ENCODE measurements at places on chromosomes 2 and 18. TPM values are rescaled to one million over a fixed set of nuclear protein-coding genes. Genes with fewer than 3 reads are reported as not detected.

Gene MXD1
- 26.1 TPM for total RNA-seq

Gene SERPINB4
- not detected for total RNA-seq

Gene RTP5
- total RNA-seq, result not detected

Gene DPY30
- total RNA-seq, result 21.4 TPM

Gene NFATC1
- 44.3 TPM for total RNA-seq

Gene ANKRD29
- total RNA-seq, result not detected

Gene TMEM198
- total RNA-seq, result 0.45 TPM

Gene MC2R
- total RNA-seq, result not detected

Gene FMNL2
- 1.7 TPM for total RNA-seq

- H3K36me3 ChIP-seq, result no peaks in the 10 kb centered on the region
- H3K4me1 ChIP-seq, result no peaks in the 10 kb centered on the region
- H3K27ac ChIP-seq, result no peak overlapping the region
- no peak overlapping the region for H3K4me3 ChIP-seq
Measured at GRCh38 chr2:133393895-133394294, 174.4 kb downstream of the NCKAP5 start.

DNA sequence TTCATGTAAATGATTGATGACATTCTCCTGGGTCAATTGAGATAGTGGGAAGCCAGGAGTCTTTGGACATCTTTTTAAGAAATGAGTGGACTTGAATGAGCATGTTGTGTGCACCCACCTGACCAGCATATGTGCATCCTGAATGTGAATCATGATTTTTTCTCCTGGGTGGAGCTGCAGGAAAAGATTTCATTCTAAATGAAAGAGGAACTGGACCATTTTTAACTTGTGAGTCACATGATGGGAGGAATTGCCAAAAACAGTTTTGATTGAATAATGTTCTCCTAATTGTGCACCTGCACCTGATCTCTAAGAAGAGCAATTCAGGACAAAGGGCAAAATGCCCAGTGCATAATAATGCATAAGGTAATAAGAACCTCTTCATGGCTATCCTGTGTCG is 32.3 kb downstream of the COPS8 start:
- H3K36me3 ChIP-seq, result no peaks in the 10 kb centered on the region
- H3K27ac ChIP-seq, result no peak overlapping the region
- no peaks in the 10 kb centered on the region for H3K4me1 ChIP-seq
- H3K27me3 ChIP-seq, result no peaks in the 10 kb centered on the region

- no peak within 1 kb of the TSS for H3K4me3 ChIP-seq
- no peaks in the 10 kb centered on the region for H3K36me3 ChIP-seq
- H3K27ac ChIP-seq, result no peak within 1 kb of the TSS
Measured at GRCh38 chr18:31497836-31498573, at the start of gene DSG2. TSS of gene DSG2 (plus strand) at chr18:31498177. CDS start at chr18:31498252, 75 bp downstream.

DNA sequence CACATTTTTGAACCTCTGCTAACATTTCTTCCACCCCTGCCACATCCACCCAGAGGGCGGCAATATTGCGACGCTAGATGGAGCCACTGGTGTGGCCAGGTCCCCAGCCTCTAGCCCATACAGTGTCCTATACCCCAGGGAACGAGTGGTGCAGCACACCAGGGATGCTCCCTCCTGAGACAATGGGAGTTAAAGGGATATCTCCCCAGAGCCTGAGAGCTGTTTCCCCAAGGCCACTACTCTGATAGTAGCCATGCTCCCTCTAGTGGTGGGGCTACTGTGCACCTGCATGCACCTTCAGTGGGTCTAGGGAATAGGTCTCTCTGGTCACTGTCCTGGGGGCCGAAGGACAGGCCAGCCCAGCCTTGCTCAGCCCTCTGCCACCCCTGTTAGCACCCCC is 336.4 kb upstream of the FSHR start:
- no peak for DNase-seq
- H3K4me1 ChIP-seq, result no peaks in the 10 kb centered on the region
- H3K4me3 ChIP-seq, result no peak overlapping the region

DNA sequence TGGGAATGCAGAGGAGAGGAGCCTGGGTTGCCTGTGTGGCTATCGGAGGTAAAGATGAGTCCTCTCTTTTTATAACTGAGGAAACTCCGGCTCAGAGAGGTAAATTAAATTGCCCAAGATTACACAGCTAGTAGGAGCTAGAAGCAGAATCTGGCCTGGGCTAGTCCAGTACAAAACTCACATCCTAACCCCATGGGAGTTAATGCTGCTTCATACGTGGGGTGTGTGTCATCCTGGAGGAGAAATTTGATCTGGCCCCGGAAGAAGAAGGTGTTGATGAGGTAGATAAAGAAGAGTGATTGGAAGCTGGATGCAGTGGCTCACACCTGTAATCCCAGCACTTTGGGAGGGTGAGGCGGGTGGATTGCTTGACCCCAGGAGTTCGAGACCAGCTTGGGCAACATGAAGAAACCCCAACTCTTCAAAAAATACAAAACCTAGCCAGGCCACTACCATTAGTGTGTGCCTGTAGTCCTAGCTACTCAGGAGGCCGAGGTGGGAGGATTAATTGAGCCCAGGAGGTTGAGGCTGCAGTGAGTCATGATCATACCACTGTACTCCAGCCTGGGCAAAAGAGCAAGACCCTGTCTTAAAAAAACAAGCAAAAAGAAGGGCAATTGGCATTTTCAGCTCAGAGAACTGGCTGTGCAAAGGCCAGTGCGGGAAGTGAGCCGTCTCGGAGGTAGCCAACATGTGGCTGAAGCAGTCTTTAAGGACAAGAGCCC is 33.7 kb downstream of the CTIF start:
- no peak for DNase-seq
- no peaks in the 10 kb centered on the region for H3K4me1 ChIP-seq

GRCh38 chr2:168920504-168921157 is 19.5 kb downstream of the G6PC2 start:
- no peaks in the 10 kb centered on the region for H3K27me3 ChIP-seq
- no peak overlapping the region for H3K27ac ChIP-seq
- no peak overlapping the region for H3K4me3 ChIP-seq
- H3K4me1 ChIP-seq, result no peaks in the 10 kb centered on the region

- H3K36me3 ChIP-seq, result no peaks in the 10 kb centered on the region
- no peak overlapping the region for H3K27ac ChIP-seq
- no peak for DNase-seq
- no peak overlapping the region for H3K4me3 ChIP-seq
- no peaks in the 10 kb centered on the region for H3K4me1 ChIP-seq
Measured at GRCh38 chr18:63788447-63789096, 13.4 kb downstream of the SERPINB7 start.

DNA sequence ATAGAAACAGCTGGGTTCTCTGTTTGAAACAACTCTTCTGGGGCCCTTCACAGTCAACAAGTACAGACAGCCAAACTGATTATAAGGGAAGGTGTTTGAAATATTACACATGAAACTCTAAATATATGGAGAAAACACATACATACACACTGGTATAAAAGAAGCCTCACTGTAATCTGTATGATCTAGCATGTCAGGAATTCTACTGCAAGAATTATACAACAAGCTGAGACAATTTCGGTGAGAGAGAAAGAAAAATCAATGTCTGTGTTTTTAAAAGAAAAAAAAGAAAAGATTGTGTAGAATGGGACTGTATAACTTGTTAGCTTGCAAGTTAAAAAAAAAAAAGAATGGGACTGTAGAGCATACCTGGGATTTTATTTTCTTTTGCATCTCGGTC is 26.3 kb downstream of the IRS1 start:
- no peaks in the 10 kb centered on the region for H3K27me3 ChIP-seq
- no peaks in the 10 kb centered on the region for H3K36me3 ChIP-seq
- H3K4me1 ChIP-seq, result peaks cover 19% of the 10 kb centered on the region
- no peak overlapping the region for H3K4me3 ChIP-seq
- H3K27ac ChIP-seq, result no peak overlapping the region
- DNase-seq, result no peak

DNA sequence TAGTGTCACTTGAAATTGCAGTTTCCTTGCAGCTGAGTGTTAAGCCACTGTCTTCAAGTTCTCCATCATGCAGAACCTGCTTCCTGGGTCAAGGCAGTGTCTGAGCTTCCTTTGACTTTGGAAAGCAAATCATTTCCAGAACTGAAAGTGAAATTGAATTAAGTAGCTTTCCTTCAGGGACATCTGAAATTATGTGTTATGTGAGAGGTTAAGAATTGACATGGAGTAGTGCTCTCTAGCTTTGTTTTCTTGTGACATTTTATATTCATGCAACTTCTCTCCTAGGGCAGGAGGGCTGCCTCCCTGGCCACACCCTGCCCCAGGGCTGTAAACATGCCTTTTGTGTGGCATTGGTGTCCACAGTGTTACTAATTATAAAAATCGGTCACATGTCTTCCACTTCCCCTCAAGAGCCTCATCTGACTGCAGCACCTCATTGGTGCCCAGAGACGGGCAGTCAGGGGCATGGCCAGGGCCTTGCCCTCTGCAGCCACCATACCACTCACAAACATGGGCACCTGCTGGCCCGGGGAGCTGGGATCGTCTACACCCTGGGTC is 14.4 kb downstream of the RAB12 start:
- peaks cover 2% of the 10 kb centered on the region for H3K4me1 ChIP-seq
- no peak for DNase-seq
- H3K4me3 ChIP-seq, result no peak overlapping the region
- H3K27ac ChIP-seq, result no peak overlapping the region

GRCh38 chr2:237732070-237732469 is 66.5 kb upstream of the RBM44 start:
- peak overlapping the region; percentile 28 for H3K27ac ChIP-seq
- DNase-seq, result no peak
- no peaks in the 10 kb centered on the region for H3K27me3 ChIP-seq
- H3K4me3 ChIP-seq, result no peak overlapping the region
- peaks cover 10% of the 10 kb centered on the region for H3K4me1 ChIP-seq

DNA sequence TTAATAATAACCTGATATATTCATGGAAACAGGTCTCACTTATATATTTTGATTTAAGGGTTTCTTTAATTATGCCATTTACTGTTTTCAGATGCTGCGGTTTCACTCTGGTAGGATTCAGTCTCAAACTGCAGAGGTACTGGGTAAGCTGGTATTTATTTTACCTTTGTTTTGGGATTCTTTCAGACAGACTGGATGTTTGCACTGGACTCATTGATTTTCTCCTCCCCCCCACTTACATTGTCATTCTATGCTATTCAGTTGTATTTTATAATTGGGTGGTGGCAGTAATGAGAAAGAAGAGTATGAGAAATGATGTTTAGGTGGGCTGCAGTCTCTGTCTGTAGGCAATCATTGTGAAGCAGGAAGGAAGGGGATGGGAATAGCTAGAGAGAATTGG is 155.6 kb downstream of the AQP4 start:
- DNase-seq, result no peak
- H3K27ac ChIP-seq, result no peak overlapping the region
- no peaks in the 10 kb centered on the region for H3K4me1 ChIP-seq
- H3K27me3 ChIP-seq, result no peaks in the 10 kb centered on the region
- H3K4me3 ChIP-seq, result no peak overlapping the region

GRCh38 chr2:75344146-75344545 is 144.8 kb upstream of the TACR1 start:
- H3K36me3 ChIP-seq, result no peaks in the 10 kb centered on the region
- no peaks in the 10 kb centered on the region for H3K4me1 ChIP-seq
- DNase-seq, result no peak
- H3K27ac ChIP-seq, result no peak overlapping the region
- no peak overlapping the region for H3K4me3 ChIP-seq
- no peaks in the 10 kb centered on the region for H3K27me3 ChIP-seq

DNA sequence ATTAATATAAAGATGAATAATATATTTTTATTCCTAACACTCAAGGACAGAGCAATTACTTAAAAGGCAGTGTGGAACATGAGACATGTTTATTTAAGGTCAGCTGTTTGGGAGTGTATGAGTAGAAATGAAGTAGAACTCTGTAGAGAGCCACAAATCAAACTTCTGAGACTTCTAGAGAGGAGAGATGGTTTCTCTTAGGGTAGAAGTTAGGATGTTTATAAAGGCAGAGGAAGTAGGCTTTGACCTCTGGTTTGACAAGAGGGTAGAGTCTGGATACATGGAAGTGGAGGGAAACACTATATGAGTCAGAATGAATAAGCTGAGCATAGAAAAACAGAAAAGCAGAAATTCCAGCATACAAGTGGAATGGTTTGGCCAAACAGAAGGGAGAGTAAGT is 262.1 kb upstream of the KLHL14 start:
- no peak for DNase-seq
- no peaks in the 10 kb centered on the region for H3K27me3 ChIP-seq
- no peaks in the 10 kb centered on the region for H3K4me1 ChIP-seq
- no peak overlapping the region for H3K4me3 ChIP-seq
- no peak overlapping the region for H3K27ac ChIP-seq

GRCh38 chr2:23293063-23293462 is 91.9 kb upstream of the KLHL29 start:
- no peak for DNase-seq
- no peaks in the 10 kb centered on the region for H3K36me3 ChIP-seq
- H3K4me1 ChIP-seq, result no peaks in the 10 kb centered on the region
- no peak overlapping the region for H3K27ac ChIP-seq

DNA sequence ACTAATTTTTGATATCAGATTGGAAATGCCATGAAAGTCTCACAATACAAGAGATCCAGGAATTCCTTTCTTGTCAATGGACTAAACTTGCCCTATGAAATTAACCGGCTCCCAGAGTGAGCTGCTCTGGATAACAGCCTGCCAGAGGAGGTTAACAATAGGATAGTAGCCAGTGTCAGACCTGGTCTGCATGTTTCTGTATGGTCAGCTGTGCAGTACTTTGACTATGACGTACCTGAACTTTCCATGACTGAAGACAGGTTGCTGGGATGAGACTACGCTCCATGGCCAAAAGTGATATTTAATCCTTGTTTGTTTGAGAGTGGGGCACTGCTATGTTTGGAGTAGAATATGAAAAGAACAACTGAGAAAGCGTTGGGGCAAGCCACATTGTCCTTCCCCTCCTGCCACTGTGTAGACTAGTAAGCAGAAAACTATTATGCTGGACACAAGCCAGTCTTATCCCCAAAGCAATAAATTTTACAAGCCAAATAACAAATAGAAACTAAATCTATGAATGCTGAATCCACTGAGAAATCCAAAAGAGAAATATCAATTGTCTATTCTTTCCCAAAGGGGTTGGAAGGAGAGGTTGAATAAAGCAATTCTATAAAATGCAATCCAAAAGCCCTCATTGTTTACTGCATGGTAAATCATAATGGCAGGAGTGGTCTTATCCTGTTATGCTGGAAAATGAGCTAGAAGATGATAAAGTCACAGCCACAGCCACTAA is 115.5 kb upstream of the CYP26B1 start:
- H3K27me3 ChIP-seq, result no peaks in the 10 kb centered on the region
- no peaks in the 10 kb centered on the region for H3K36me3 ChIP-seq
- H3K4me3 ChIP-seq, result no peak overlapping the region
- no peaks in the 10 kb centered on the region for H3K4me1 ChIP-seq
- no peak overlapping the region for H3K27ac ChIP-seq

Measured in naive thymus-derived CD4-positive, alpha-beta T cell (primary cell).